ENCODE measurements at places on chromosomes 2 and 18.
A peak's percentile ranks its signal among the peaks of the same experiment; 100 is the strongest.

DNA sequence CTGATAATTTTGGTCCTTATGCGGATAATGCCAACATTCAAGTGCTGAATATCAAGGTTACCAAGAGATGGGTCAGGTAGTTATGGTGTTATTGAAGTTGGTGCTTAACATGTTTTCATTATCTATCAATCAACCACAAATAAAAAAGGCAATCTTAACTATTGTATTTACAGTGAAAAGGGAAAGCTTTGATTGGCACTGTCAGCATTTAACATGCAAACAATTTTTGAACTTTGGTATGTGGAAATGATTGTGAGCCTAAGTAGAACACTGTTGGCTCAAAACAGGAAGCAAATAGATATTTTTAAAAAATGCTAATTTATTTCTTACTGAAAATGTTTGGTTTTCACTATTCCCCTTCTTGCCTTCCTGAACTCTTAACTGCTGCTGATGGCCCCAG lies 21.9 kb downstream of the APLF start:
- DNase-seq, result no peak

GRCh38 chr2:197297772-197298318 lies 12.7 kb downstream of the ANKRD44 start:
- no peak for DNase-seq

DNA sequence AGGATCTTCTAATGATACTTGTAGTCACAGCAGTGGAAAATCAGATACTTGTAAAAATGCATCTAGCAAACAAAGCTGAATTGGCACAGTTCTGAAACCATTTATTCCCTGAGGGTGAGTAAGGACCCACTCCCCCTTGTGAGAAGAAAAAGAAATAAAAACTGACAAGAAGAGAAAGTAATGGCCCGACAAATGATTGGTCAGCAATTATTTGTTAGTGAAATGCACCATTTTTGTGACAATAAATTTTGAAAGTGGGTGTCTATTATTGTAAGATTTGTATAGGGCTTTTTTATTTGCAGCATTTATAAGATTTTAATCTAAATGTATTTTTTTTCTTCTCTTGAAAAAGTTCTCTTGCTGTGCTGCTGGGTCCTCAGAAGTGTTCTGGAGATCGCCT lies 600.8 kb downstream of the STK39 start:
- no peak for DNase-seq

- DNase-seq, result peak; percentile 16
Measured at GRCh38 chr18:72762515-72763122, 105.2 kb downstream of the NETO1 start.

DNA sequence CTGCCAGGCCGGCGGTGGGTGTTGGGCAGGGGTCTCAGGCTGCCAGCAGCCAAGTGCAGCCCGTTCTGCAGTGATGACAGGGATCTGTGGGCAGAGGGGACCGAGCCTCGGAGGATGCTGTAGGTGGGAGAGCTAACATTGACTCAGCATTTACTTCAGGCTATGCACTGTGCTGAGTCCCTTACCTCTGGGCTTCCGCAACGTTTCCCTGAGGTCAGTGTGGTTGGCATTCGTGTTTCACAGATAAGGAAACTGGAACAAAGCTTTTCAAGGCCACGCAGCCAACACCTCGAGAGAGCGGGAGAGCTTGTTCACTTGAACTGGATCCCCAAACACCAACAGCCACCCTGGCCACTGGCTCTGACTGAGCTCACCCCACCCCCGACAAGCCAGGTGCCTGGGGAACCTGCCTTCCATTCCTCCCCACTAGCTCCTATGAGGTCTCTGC lies 839 bp upstream of the GPR148 start:
- no peak for DNase-seq

GRCh38 chr2:98464772-98465310 lies 20.2 kb downstream of the INPP4A start:
- no peak for DNase-seq

DNA sequence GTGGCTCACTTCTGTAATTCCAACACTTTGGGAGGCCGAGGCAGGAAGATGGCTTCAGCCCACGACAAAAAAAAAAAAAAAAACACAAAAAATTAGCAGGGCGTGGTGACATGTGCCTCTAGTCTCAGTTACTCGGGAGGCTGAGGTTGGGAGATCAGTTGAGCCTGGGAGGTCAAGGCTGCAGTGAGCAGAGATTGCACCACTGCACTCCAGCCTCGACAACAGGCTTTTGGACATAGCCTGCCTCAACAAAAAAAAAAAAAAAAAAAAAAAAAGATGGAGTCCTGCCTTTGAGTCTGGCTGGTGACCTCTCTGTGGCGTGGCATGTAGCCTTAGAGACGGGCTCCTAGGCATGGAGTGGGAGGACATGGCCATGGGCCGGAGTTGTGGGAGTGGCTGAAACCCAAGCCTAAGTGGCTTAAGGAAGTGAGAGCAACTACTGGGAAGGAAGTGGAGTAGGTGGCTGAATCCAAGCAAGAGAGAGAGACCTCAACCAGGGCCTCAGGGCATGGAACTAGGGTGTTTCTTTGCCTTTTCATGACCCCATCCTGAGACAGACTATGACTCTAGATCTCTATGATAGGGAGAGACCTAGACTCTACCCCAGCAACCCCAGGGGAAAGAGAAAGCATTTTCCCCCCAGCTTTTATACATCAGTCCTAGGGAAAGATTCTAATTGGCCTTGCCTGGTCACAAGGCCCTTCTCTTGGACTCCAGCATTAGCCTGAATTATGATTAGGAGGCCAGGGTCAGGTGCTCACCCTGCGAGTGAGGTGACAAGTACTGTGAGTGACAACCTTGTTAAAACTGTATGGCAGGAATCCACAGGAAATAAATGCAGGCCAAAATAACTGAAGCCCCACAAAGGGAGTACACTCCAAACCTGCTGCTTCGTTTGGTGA lies 34.2 kb downstream of the NPAS2 start:
- DNase-seq, result no peak

GRCh38 chr2:221926327-221926726 lies 354.2 kb upstream of the EPHA4 start:
- no peak for DNase-seq

GRCh38 chr2:81551040-81551634 lies 1246.6 kb upstream of the LRRTM1 start:
- DNase-seq, result no peak

DNA sequence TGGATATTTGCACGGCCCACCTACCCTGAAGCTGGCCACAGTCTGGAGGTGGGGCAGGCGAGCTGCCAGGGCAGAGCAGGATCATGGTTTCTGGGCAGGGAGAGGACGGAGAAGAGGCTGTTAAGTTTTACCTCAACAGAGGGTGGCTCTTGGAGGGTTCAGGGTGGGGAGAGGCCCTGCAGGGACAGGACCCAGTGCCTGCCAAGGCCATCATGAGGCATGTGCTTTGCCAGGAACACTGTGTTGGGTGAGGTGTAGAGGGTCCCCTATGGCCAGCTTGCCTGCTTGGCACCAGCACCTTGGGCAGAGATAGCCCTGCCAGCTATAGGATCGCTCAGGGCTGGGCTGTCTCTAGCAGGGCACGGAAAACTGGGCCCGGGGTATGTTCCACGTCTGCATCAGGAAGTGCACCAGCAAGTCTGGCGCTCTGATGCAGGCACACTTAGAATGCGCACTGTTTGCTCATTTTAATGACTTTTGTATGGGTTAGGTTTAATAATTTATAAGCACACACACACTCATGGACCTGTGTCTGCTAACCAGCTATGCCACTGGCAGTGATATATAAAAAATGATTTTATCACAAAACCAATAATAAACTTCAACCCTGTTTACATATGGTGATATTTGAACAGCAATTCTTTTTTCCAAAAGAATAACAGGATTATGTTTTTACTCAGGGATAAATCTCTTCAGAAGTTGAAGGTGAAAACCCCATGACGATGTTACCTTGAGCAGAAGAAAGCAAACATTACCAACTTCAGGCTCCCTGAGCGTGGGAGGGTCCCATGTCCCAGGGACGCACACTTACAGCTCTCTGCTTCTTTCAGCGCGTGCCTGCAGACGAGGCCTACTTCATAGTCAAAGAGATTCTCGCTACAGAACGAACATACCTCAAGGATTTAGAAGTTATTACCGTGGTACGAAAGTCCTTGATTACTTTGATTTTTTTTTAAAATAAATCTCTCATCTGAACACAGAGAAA lies 46.4 kb downstream of the STK25 start:
- DNase-seq, result no peak

DNA sequence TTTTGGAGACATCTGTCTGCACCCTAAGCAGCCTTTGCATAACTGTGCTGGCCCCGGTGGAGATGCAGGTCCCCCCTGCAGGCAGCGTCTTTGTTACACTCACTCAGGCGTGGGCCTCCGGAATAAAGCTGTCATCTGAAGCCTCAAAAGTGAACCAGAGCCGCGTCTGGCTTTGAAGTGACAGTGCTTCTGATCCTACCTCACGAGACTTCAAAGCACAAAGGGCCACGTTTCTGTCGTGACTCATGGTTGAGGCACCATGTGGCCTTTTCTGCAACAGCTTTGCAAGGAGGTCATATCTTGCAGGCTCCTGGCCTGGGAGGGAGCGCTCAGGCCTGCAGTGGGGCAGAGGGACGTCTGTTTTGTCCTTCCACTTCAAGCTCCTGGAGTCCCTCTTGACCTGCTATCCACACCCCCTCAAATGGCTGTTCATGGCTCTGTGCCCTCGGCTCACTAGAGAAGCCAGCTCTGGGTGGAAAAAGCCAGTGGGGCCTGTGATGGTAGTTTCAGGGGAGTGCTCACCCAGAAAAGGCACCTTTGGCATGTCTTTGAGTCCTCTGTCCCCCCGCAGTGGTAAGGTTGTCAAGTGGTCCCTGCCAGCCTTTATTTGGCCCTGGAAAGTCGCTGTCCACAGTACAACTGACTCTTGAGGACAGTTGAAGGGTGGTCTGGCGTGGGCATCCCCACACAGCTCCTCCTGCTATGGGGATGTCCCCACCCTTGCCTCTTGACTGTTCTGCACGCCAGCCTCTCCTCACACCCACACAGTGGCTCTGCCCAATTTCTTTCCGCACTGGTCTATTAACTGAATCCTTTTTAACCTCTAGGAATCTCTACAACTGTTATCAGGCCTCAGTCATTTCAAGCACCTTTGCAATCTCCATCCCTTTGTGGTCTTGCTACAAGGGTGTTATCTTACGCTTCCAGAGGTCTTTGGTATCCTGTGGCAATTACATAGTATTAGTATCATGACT lies 19.3 kb downstream of the GPR55 start:
- no peak for DNase-seq

- DNase-seq, result no peak
Measured at GRCh38 chr18:38923126-38923525, 1357.5 kb upstream of the CELF4 start.

DNA sequence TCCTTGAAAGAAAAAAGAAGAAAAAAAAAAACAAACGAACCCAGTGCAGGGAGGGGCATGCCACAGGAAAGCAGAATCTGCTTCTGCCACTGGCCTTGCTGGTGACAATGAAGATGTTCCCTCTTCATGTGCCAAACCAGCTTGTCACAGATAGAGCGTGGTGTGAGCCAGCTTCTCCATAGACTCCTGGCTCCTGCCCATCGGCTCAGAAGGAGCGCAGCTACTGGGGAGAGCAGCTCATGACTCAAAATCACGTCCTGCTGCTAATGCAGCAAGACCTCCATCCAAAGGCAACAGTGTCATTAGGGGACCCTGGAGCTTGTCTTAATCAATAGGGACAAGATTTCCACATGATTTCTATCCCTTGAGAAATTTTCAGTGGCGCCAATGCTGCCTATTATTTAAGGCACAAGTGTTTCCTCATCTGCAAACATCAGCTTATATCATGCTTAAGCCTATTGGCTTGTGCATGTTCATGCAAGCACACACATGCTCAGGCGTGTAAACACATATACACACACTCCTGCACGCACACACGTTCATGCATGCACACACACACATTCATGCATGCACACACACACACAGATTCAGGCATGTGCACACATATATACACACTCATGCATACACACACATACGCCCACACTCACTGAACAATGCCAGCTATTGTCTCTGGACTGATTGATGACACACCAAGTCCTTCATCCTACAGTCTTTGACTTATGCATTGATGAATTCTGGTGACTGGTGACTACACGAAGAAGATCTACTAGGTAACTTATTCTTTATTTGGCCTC lies 682.0 kb upstream of the ID2 start:
- DNase-seq, result no peak

GRCh38 chr2:99490623-99491461 lies 1.0 kb upstream of the REV1 start:
- DNase-seq, result no peak

GRCh38 chr18:36770315-36770946 lies 58.4 kb downstream of the TPGS2 start:
- DNase-seq, result no peak

DNA sequence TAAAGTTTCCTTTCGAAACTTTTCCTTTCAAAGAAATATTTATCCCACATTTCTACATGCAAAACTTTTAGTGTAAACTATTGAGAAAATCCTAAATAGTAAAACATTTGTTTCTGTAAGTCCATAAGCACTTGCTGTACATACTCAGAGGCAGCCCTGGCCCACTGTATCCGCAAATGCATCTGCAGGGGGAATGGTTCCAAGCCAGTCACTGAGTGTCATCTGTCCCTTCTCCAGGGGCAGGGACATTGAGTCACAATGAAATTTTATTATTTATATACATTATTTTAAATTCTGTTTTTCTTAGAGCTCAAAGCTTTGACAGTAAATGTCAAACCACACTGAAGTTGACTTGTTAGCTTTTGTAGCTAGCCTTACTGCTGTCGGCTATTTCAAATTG lies 367.2 kb downstream of the MTX2 start:
- no peak for DNase-seq

- no peak for DNase-seq
Measured at GRCh38 chr18:22169889-22170420, 566 bp downstream of the GATA6 start.

DNA sequence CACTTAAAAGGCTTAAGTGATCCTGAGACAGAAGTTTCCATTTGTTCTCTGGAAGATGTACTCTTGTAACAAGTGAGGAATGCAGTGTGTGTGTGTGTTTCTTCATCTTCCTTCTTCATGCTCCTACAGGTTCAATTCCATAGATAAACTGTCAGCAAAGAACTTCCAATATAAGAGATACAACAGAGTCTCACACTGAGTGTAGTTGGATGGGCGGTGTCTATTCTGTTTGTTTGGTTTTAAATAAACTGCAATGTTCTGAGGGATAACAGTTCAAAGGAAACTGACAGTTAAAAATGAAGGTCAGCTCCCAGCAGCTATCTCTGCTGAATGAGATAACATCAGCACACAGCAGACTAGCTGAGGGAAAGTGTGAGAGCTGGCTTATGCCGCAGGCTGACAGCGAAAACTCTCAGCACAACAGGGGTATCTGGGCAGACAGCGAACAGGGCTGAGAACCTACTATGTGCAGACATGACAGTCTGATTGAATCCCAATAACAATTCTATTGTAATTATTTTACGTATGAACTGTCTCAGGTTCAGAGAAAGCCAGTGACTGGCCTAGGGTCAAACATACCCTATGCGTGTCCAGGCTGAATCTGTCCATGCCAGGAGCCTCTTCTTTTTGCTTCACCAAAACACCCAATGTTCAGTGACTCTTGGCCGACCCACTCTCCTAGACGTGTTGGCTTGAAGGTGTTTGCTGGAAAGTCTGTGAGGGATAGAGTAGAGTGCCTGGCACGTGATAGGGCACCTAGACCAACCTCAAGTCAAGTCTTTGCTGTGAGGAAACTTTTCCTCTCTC lies 201.9 kb upstream of the TRIB2 start:
- DNase-seq, result no peak

- DNase-seq, result no peak
Measured at GRCh38 chr2:3779496-3780049, 76.2 kb downstream of the DCDC2C start.

GRCh38 chr18:48889981-48890762 lies 60.6 kb downstream of the SMAD7 start:
- DNase-seq, result no peak
